Mesothelial cell of epicardium (in vitro differentiated cells): ENCODE measurements at places on chromosomes 11 and 22. TPM values are rescaled to one million over a fixed set of nuclear protein-coding genes. Genes with fewer than 3 reads are reported as not detected.

- H3K4me1 ChIP-seq: peaks cover 2% of the 10 kb centered on the region
- peak; percentile 53 for DNase-seq
- H3K27ac ChIP-seq: no peak within 1 kb of the TSS
- peak within 1 kb of the TSS; percentile 77 for H3K4me3 ChIP-seq
- H3K27me3 ChIP-seq: peaks cover 58% of the 10 kb centered on the region
Measured at GRCh38 chr22:17121233-17122195, at the start of gene TMEM121B. TMEM121B (minus strand) TSS chr22:17121360; CDS start chr22:17121127, 233 bp downstream.

- no peak for DNase-seq
- H3K4me1 ChIP-seq: no peaks in the 10 kb centered on the region
- H3K27ac ChIP-seq: no peak overlapping the region
- no peaks in the 10 kb centered on the region for H3K36me3 ChIP-seq
Measured at GRCh38 chr22:33745501-33745900, 174.8 kb downstream of the LARGE1 start.

DNA sequence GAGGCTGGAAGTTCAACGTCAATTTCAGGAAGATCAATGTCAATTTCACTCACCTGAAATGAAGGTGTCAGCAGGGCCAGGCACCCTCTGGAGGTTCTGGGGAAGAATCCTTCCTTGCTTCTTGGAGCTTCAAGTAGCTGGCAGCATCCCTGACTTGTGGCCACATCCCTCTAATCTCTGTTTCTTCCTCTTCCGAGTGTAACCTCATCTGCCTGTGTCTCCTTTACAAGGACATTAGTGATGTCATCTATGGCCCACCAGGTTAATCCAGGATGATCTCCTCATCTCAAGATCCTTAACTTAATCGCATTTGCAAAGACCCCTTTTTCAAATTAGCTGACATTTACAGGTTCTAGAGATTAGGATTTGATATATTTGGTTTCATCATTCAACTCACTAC, 240.8 kb upstream of the MTNR1B start:
- no peaks in the 10 kb centered on the region for H3K36me3 ChIP-seq
- H3K4me3 ChIP-seq: no peak overlapping the region
- DNase-seq: no peak
- H3K27ac ChIP-seq: no peak overlapping the region

DNA sequence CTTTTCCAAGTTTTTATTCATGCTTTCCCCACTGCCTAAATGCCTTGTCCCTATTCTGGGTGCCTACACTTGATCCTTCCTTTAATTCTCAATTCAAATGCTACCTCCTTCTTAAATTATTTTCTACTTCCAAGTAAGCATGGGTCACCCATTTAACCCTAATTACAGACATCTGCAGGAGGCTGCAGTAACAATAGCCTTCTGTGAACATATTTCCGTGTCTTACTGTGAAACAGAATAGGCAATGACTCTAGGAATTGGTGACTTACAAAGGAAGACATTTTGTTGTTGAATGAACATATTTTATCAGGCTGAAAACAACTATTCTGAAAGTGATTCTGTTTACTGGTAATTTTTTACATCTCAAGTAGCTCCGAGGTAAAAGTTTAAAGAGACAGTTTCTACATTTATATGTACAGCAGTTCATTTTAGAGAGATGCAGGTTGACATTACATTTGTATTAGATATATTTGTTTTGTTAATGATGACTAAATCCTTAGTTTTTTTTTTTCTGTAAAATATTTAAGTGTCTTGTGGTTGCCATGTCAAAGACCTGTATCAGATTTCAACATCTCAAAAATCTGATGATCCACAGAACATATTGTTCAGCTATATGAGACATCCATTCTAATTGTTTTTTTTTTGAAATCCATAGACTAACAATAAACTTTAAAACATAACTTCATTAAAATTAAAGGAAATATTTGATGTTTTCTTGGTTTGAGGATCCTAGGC, 316.8 kb downstream of the CASP12 start:
- no peaks in the 10 kb centered on the region for H3K27me3 ChIP-seq
- H3K27ac ChIP-seq: no peak overlapping the region
- no peaks in the 10 kb centered on the region for H3K36me3 ChIP-seq
- no peak overlapping the region for H3K4me3 ChIP-seq
- no peak for DNase-seq

GRCh38 chr11:100182927-100183326, 504.2 kb upstream of the ARHGAP42 start:
- H3K36me3 ChIP-seq: no peaks in the 10 kb centered on the region
- DNase-seq: no peak
- H3K4me3 ChIP-seq: no peak overlapping the region
- no peaks in the 10 kb centered on the region for H3K4me1 ChIP-seq
- H3K27me3 ChIP-seq: no peaks in the 10 kb centered on the region

- peak overlapping the region; percentile 79 for H3K27ac ChIP-seq
- H3K27me3 ChIP-seq: no peaks in the 10 kb centered on the region
- H3K4me3 ChIP-seq: no peak overlapping the region
- H3K36me3 ChIP-seq: peaks cover 37% of the 10 kb centered on the region
- no peak for DNase-seq
- H3K4me1 ChIP-seq: peaks cover 14% of the 10 kb centered on the region
Measured at GRCh38 chr22:23832226-23833016, 6.4 kb downstream of the DERL3 start.

- no peak overlapping the region for H3K4me3 ChIP-seq
- H3K36me3 ChIP-seq: no peaks in the 10 kb centered on the region
- H3K27ac ChIP-seq: no peak overlapping the region
- peaks cover 7% of the 10 kb centered on the region for H3K4me1 ChIP-seq
- H3K27me3 ChIP-seq: peaks cover 55% of the 10 kb centered on the region
Measured at GRCh38 chr11:75664389-75664788, 4.4 kb downstream of the MAP6 start.

DNA sequence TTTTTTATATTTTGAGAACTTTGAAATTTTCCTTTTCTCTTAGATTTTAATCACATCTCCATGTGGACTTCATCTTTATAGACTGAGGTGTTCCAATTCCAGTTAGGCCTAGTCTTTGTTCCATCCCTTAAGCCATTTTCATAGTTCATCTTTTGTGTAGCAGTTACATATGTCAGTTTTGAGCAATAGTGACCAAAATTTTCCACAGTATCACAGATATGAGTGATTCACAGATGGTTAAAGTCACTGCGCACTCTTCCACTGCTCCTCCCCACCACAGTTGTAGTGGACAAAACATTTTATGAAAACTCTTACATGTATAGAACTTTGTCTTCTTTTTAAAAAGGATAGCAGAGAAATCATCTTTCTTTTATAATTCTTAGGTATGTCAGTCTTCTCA, 42.8 kb downstream of the YAP1 start:
- no peaks in the 10 kb centered on the region for H3K36me3 ChIP-seq
- DNase-seq: no peak
- no peak overlapping the region for H3K4me3 ChIP-seq
- H3K27ac ChIP-seq: peak overlapping the region; percentile 32
- no peaks in the 10 kb centered on the region for H3K27me3 ChIP-seq
- peaks cover 65% of the 10 kb centered on the region for H3K4me1 ChIP-seq

- no peaks in the 10 kb centered on the region for H3K36me3 ChIP-seq
- H3K27me3 ChIP-seq: peaks cover 11% of the 10 kb centered on the region
- H3K4me3 ChIP-seq: peak within 1 kb of the TSS; percentile 79
- no peak within 1 kb of the TSS for H3K27ac ChIP-seq
- DNase-seq: peak; percentile 77
- peaks cover 12% of the 10 kb centered on the region for H3K4me1 ChIP-seq
Measured at GRCh38 chr11:94511932-94512781, at the start of gene C11orf97. C11orf97 (plus strand) TSS chr11:94512461; CDS start chr11:94512529, 68 bp downstream.

DNA sequence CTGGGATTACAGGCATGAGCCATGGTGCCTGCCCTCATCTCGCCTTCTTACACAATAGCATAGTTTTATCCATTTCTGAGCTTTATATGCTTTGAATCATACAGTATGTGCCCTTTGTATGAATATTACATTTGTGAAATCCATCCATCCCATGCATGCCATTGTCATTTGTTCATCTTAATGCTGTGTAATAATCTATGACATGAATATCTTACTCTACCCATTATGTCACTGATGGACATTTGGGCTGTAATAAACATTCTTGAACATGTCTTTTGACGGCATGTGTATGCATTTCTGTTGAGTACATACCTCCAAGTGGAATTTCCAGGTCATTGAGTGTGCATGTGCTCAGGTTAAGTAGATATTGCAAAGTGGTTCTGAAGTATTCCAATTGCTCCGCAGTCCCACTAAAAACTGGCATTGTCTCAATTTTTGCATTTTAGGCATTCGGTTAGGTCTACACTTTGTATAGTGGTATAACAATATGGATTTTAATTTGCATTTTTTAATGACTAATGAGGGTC, 339.3 kb upstream of the SYN3 start:
- H3K27ac ChIP-seq: no peak overlapping the region
- no peak for DNase-seq
- peaks cover 28% of the 10 kb centered on the region for H3K4me1 ChIP-seq
- peaks cover 4% of the 10 kb centered on the region for H3K36me3 ChIP-seq
- no peak overlapping the region for H3K4me3 ChIP-seq

DNA sequence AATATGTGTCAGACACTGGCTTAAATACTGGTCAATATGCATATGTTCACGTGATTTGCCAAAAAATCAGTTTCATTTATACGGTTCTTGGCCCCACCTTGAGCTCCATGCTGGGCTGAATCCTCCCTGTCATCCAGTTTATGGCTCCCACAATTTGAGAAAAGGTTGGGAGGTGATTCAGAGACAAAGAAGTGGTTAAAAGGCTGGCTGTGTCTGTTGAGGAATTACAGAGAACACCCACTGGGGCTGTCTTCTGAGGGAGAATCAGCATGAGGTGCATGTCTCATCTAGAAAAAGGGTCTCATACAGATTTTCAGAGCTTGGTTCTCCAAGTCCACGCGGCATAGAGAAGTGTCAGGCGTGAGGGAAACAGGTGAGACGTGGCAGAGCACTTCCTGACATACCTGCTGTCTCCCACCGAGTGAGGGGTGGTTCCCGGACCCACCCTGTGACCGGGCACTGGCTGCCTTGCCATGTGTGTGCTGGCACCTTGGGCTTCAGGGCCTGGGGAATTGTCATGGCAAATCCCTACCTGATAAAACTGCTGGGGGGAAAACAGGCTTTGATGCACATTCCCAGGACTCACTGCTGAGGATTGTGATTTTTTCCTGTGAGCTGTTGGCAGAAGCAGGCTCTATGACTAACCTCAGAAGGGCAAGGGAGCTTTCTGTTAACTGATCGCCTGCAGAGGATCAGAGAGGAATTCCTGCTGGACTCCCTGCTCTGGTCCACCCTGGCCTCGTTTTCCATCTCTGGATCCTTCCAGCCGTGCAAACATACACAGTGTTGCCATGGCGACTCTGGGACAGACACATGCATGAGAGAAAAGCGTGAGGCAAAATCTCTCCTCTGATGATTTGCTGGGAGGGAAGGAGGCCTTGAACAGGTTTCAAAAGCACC, 223.6 kb downstream of the ADAMTS15 start:
- H3K27ac ChIP-seq: peak overlapping the region; percentile 30
- DNase-seq: peak; percentile 63
- H3K4me1 ChIP-seq: peaks cover 37% of the 10 kb centered on the region

DNA sequence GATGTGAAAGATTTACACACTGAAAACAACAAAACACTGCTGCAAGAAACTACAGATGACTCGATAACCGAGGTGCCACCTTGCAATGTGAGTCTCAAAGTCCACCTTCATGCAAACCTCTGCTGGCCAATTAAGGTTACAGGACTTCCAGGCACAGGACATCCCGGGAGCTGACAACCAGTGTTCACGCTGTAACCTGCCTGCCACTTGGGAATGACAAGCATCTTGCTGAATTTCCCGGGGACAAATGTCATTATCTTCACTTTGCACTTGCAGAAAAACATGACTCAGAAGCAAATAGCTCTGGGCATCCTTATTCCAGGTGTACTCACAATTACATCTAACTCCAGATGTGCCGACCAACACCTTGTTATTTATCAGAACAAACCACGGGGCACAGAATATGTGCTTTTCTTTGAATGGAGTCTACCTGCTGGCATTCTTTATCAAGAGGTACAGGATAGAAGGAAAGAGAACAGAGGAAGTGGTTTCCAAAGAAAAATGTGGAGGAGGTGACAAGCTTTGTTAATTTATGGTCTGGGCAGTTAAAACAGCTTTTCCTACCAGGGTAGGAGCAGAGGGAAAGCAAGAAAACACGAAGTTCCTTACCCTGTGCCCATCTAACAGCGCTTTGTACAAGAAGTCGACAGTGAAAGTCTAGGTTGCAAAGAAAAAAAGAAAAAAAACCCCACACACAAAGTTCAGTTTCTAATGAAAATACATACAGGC, 72.3 kb downstream of the SHANK2 start:
- no peak for DNase-seq
- H3K4me1 ChIP-seq: no peaks in the 10 kb centered on the region
- peaks cover 4% of the 10 kb centered on the region for H3K36me3 ChIP-seq
- peaks cover 8% of the 10 kb centered on the region for H3K27me3 ChIP-seq

- peaks cover 92% of the 10 kb centered on the region for H3K27me3 ChIP-seq
- H3K4me3 ChIP-seq: peak overlapping the region; percentile 46
- no peak for DNase-seq
- no peaks in the 10 kb centered on the region for H3K36me3 ChIP-seq
- no peak overlapping the region for H3K27ac ChIP-seq
Measured at GRCh38 chr11:72584293-72584938, 89.8 kb downstream of the PDE2A start.

GRCh38 chr11:74683941-74684481, 47.2 kb downstream of the CHRDL2 start:
- DNase-seq: no peak
- no peaks in the 10 kb centered on the region for H3K36me3 ChIP-seq
- H3K4me3 ChIP-seq: peak overlapping the region; percentile 36
- H3K27me3 ChIP-seq: no peaks in the 10 kb centered on the region
- H3K27ac ChIP-seq: no peak overlapping the region

DNA sequence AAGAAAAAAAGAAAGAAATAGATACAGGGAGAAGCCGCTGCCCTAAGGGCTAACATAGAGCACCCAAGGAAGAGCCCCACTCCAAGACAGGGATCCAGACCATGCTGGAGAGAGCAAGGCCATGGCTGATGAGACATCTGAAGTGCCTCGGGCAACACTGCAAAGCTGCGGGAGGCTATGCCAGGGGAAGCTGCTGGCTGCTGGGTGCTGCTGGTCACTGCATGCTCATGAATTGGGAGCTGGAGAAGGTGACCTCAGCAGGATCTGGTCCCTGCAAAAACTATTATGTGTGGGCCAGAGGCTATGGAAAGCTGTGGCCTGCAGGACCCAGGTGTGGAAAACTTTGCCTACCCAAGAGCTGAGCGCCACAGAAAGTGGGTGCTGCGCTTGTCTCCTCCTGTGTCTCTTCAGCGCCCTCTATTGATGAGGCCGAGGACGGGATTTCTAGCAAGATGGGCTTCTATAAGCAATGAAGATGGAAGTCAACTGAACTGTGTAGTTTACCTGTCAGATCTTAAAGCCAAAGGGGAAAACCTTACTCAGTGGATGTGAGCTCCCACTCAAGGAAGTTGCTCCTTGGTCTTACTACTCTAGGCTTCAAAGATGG, 17.3 kb upstream of the SLC29A2 start:
- no peak overlapping the region for H3K27ac ChIP-seq
- H3K4me3 ChIP-seq: no peak overlapping the region
- DNase-seq: no peak
- no peaks in the 10 kb centered on the region for H3K36me3 ChIP-seq
- H3K27me3 ChIP-seq: peaks cover 9% of the 10 kb centered on the region
- H3K4me1 ChIP-seq: peaks cover 6% of the 10 kb centered on the region

HEPACAM gene
- total RNA-seq: 0.07 TPM in 2 of 3 replicates, not detected in the other

F2 gene
- total RNA-seq: 0.18 TPM in 1 of 3 replicates, not detected in the others

MUS81 gene
- total RNA-seq: 73.3 to 74.9 TPM (median 73.7 TPM) in 3 replicates

SLC1A2 gene
- total RNA-seq: 1.9 TPM in 3 replicates

TEX12 gene
- 0.36 to 0.65 TPM in 2 of 3 replicates, not detected in the other for total RNA-seq

DAGLA gene
- 7.1 to 8.1 TPM (median 8.1 TPM) in 3 replicates for total RNA-seq

ROBO3 gene
- 26.0 to 26.7 TPM (median 26.4 TPM) in 3 replicates for total RNA-seq

SHISA8 gene
- total RNA-seq: not detected in 3 replicates
